ENCODE measurements at places on chromosomes 2 and 18.

- DNase-seq, result no peak
These were observed 3.9 kb upstream of the FARP2 start for GRCh38 chr2:241352227-241352626.

- DNase-seq, result no peak
These were observed 109.8 kb upstream of the SIX2 start for GRCh38 chr2:45119038-45119437.

GRCh38 chr2:98391581-98392270 lies 45.5 kb downstream of the CNGA3 start:
- no peak for DNase-seq

- no peak for DNase-seq
These were observed 198.0 kb downstream of the ARL4C start for GRCh38 chr2:234298918-234299317.

Measured in cortex of kidney (tissue), 1 donor.